Naive thymus-derived CD8-positive, alpha-beta T cell (primary cell): ENCODE measurements at places on chromosomes 13 and 19. TPM values are rescaled to one million over a fixed set of nuclear protein-coding genes. Genes with fewer than 3 reads are reported as not detected.
A peak's percentile ranks its signal among the peaks of the same experiment; 100 is the strongest.

Gene CAPN12
- 8.2 TPM for total RNA-seq

Gene IGFL3
- not detected for total RNA-seq

Gene ZNF563
- total RNA-seq: 18.0 TPM

Gene DMKN
- total RNA-seq: 2.6 TPM

Gene RGL3
- not detected for total RNA-seq

Gene ODAD3
- not detected for total RNA-seq

Gene PEG3
- total RNA-seq: 0.60 TPM

Gene CASP14
- not detected for total RNA-seq

GRCh38 chr19:46195104-46195503, 34.4 kb upstream of the IGFL1 start:
- DNase-seq: no peak

DNA sequence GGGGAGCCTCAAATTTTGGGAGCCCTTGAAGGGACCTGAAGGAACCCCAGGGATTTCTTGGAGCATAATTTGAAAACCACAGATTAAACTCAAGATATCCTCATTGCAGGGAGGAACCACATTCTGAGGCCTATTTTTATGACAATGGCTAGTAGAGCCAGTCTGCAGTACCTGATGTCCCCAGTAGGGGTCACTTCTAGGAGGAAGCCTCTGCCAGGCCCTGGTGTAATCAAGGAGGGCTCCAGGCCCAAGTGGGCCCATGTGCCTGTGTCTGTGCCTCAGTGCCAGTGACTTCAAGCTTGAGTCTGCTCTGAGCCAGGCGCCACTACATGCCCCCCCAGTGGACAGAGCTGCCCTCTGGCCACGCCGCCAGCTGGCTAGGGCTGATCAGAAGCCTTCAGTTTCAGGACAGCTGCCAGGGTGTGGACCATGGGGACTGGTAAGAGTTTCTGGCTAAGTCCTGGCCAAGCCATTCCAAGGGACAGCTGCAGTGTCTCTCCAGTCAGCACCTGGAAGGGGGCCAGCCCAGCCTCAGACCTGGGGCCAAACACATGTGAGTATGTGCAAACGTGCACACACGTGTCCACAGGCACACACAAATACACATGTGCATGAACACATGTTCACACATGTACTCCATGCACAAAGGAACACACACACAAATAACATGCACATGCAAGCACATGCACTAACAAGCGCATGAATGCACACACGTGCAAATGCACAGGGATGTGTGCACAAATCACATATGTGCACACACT, 20.5 kb upstream of the SLC7A10 start:
- no peak for DNase-seq

DNA sequence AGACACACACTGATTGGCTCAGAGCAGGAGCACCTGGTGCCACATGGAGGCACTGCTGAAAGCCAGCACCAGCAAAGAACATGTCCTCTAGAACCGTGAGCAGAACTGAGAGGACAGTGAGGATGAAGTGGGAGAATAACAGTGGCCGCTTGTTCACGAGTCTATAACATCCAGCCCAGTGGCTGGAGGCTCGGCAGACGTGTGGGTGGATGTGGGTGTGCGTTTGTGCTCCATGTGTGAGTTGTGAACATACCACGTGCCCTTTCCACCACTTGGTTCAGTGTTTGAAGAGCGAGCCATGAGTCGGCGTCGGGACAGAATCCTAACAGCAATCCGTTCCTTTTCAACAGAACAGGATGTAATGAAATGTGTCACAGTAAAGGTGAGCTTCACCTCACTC, 113.0 kb downstream of the SOX1 start:
- DNase-seq: no peak

DNA sequence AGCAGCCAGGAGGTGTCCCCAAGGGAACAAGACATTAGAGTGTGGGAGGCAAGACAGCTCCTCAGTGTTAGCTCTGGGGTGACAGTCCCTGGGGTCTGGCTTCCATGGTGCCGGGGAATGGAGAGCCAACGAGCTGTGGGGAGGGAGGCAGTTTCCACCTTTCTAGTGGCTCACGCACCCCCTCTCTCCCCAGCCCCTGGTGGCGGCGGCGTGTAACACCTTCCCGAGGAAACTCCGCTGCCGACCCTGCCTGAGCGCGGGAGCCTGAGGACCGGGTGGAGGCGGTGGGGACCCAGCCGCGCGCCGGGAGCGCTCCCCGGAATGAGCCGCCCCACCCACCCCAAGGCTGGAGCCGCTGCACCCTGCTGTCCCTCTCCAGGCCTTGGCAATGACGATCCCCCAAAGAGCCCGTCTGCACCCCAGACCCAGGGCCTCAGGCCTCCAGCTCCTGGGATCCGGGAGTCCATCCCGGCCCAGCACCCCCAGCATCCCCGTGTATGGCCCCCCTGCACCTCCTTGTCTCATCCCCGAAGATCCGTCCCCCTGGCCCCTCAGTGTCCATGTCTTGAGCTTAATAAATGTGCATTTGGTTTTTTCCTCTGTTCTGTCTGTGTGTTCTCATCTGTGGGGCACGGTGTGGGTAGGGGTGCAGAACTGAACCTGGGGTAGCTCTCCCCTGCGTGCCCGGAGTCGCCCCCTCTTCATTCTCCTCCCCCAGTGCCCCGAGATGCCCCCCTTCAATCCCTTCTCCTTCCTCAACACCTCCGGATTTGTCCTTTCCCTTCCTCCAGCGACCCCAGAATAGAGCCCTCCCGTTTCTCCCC, 622 bp upstream of the FXYD5 start:
- DNase-seq: peak; percentile 67

DNA sequence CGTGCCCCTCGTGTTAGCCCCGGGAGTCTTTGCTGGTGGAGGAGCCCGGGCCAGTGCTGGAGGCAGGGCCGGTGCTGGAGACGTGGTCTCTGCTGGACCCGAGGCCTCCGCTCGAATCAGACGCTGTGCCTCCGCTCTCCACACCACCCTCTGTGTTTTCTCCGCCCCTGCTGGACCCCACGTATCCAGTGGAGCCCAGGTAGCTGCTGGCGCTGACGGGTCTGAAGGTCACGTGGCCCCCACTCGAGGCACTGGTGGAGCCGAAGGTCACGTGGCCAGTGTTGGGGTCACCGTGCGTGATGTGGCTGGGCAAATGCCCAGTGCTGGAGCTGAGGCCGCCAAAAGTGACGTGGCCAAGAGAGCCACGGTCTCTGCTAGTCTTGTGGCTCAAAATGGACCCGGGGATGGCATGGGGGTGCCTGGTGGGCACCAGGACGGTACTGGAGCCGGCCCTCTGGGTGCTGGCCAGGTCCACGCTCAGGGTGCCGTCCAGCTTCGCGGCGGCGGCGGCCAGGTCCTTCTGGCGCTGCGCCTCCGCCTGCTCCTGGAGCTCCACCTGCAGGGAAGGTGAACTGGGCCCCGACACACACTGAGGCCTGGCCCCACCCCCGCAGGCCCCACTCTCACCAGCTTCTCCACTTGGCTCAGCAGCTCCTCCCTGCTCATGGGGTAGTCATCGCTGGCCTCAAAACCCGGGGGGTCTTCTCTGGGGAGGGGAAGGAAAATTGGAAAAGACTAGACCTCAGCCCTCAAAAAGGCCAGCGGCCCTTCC, 27.3 kb downstream of the ZNF114 start:
- no peak for DNase-seq

DNA sequence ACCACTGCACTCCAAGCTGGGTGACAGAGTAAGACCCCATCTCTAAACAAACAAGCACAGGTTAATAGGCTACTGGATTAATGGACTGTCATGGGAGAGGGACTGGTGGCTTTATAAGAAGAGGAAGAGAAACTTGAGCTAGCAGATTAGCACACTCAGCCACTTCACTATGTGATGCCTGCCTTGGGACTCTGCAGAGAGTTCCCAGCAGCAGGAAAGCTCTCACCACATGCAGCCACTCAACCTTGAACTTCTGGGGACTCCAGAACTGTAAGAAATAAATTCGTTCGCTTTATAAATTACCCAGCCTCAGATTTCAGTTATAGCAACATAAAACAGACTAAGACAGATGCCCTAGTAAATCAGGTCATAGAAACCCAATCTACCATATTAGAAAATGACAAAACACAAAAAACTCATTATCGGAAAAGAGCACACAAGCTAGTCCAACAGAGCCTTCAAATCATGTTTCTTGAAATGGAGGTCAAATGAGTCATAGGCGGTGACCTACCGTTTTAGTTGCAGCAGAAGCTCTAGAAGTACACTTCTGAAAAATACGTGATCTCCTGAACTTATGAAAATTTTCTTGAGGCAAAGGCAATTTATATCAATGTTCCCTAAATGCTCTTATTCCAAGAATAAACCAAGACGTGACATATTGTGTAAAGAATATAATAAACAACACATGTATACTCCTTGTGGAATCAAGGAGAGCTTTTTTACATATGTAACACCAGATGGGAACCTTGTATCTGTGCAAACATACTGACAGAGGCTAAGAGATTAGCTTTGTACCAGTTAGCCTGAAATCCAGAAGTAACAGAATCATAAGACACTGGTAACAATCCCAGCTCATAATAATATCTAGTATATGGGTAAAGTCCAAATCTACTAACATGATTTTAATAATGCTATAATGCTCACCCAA, 340.9 kb upstream of the SGCG start:
- no peak for DNase-seq

GRCh38 chr19:18789883-18790565, 1.1 kb downstream of the COMP start:
- DNase-seq: no peak

GRCh38 chr19:11225172-11225571, 14.2 kb upstream of the ANGPTL8 start:
- DNase-seq: no peak

GRCh38 chr13:109241160-109241559, 545.2 kb downstream of the IRS2 start:
- DNase-seq: no peak

- no peak for DNase-seq
These were observed 62.8 kb upstream of the WASF3 start for GRCh38 chr13:26494571-26495195.

DNA sequence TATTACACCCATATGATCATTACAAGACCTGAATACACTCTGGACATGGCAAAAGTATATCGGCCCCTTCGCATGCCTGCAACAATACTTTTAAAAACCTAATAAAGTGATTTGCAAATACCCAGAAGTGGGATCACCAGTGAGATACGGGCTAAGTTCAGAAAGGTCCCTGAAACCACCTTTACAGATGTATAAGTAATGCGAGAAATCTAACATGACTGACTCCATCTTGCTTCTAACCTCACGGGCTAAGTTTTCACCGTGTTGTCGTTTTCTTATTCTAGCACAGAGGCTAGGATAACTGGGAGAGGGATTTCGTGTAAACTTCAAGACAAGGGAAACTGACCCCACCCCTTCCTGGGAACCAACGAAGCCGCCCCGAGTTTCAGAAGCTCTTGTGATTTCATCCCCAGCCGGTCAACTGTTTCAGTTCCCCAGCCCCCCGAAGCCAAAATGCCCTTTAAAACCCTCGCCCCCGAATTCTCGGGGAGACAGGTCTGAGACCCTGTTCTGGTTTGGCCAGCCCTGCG, 703 bp downstream of the NEK3 start:
- DNase-seq: no peak

GRCh38 chr19:48852292-48852691, 16.0 kb upstream of the HSD17B14 start:
- no peak for DNase-seq

DNA sequence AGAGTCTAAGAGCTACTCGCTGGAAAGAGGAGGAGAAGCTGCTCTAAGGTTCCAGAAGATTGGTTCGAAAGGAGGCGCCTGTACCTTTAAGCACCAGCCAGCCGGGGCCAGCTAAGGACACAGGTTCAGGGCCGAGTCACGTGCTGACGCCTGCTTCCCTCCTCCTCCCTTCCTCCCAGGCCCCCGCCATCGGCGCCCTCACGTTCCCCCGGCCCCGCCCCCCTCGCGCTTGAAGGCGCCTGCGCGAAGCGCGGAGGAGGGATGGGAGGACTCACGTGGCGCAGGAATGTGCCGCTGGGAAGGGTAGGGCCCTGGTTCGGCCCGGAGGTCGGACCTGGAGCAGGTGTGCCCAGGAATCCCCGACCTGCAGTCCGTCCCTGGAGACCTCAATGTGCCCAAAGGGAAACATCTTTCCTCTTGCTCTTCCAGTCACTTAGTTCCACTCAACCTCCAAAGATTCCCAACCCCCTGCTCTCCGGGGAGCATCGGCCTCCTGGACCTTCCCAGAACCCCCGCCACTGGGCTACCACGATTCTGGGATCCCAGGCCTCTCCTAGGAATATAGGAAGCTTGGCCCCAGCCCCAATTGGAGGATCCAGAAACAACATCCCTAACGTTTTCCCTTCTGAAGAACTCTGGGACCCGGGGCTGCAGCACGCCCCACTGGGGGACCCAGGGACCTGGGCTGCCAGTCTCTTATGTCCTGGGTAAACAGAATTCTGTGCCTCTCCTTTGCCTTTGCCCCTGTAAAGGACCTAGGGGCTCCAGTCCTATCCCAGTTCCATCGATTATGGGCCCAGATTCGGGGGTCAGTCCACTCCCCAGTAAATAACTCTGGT, 2.5 kb downstream of the DBP start:
- peak; percentile 88 for DNase-seq

DNA sequence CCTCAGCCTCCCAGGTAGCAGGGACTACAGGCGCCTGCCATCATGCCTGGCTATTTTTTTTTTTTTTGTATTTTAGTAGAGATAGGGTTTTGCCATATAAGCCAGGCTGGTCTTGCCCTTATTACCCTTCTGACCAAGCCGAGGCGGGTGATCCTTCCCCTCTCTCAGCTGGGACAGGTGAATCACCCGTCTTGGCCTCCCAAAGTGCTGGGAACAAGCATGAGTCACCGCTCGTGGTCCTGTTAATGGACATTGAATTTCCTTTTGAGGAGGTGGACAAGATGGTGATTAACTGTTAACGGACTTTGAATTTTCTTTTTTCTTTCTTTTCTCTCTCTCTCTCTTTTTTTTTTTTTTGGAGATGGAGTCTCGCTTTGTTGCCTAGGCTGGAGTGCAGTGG, 10.6 kb downstream of the CD70 start:
- DNase-seq: no peak

GRCh38 chr13:32783067-32783466, 196.8 kb downstream of the PDS5B start:
- DNase-seq: peak; percentile 29

DNA sequence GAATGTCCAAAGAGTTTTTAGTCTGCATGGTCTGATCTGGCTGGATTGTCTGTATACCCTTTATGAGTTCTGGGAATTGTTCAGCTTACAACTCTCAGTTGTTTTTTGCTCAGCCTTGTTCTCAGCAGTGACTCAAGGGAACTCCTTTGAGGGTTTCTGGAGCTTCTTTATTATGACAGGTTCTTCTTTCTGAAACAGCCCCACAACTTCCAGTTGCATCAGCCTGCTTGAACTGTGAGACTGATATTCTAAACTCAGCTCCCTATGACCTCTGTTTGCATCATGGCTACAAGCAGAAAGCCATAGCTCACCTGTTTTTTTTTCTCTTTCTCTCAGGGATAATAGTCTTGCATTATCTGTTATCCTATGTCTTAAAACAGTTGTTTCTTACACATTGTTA, 85.0 kb downstream of the TDRD3 start:
- DNase-seq: no peak

DNA sequence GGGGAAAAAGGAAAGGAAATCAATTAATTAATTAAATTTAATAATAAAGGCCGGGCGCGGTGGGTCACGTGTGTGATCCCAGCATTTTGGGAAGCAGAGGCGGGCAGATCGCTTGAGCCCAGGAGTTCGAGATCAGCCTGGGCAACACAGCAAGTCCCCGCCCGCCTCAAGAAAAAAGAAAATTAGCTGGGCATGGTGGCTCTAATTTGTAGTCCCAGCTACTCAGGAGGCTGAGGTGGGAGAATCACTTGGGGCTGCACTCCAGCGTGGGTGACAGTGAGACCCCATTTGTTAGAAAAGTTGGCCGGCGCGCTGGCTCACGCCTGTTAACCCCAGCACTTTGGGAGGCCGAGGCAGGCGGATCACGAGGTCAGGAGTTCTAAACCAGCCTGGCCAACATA, 733 bp upstream of the CD320 start:
- DNase-seq: no peak

GRCh38 chr13:99000137-99000536, 22.3 kb upstream of the DOCK9 start:
- no peak for DNase-seq
